ENCODE measurements at places on chromosomes 7 and 10.
A peak's percentile ranks its signal among the peaks of the same experiment; 100 is the strongest.

DNA sequence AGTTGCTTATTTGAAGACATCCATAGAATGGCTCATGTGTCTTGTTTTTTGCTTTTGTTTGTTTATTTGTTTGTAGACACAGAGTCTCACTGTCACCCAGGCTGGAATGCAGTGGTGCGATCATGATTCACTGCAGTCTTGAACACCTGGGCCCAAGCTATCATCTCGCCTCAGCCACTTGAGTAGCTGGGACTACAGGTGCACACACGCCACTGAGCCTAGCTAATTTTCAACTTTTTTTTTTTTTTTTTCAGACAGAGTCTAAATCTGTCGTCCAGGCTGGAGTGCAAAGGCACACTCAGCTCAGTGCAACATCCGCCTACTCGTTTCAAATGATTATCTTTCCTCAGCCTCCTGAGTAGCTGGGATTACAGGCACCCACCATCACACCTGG lies 83.3 kb upstream of the KLF6 start:
- no peak overlapping the region for H3K4me3 ChIP-seq
- no peak overlapping the region for H3K27ac ChIP-seq
- DNase-seq = no peak

- no peaks in the 10 kb centered on the region for H3K36me3 ChIP-seq
- no peak overlapping the region for H3K27ac ChIP-seq
- H3K4me3 ChIP-seq = no peak overlapping the region
- H3K4me1 ChIP-seq = no peaks in the 10 kb centered on the region
These were observed 172.2 kb upstream of the NEBL start for GRCh38 chr10:21069278-21069677.

- H3K4me3 ChIP-seq = no peak overlapping the region
- H3K4me1 ChIP-seq = peaks cover 6% of the 10 kb centered on the region
- no peak for DNase-seq
- H3K36me3 ChIP-seq = peaks cover 2% of the 10 kb centered on the region
- peak overlapping the region; percentile 35 for H3K27ac ChIP-seq
These were observed 8.8 kb downstream of the NXPH1 start for GRCh38 chr7:8442051-8442813.

- H3K27me3 ChIP-seq = peaks cover 41% of the 10 kb centered on the region
- no peak for DNase-seq
- H3K27ac ChIP-seq = no peak overlapping the region
- no peak overlapping the region for H3K4me3 ChIP-seq
- H3K4me1 ChIP-seq = no peaks in the 10 kb centered on the region
These were observed 56.2 kb upstream of the ABLIM1 start for GRCh38 chr10:114714281-114714741.

GRCh38 chr10:71092812-71093401 lies 119.5 kb upstream of the UNC5B start:
- peaks cover 24% of the 10 kb centered on the region for H3K27me3 ChIP-seq
- H3K4me1 ChIP-seq = peaks cover 7% of the 10 kb centered on the region
- DNase-seq = no peak
- no peak overlapping the region for H3K27ac ChIP-seq
- H3K4me3 ChIP-seq = no peak overlapping the region

GRCh38 chr7:71668572-71668971 lies 536.6 kb downstream of the GALNT17 start:
- H3K27ac ChIP-seq = no peak overlapping the region
- no peak overlapping the region for H3K4me3 ChIP-seq
- H3K27me3 ChIP-seq = no peaks in the 10 kb centered on the region
- DNase-seq = no peak

All from activated CD8-positive, alpha-beta memory T cell treated with anti-CD3 and anti-CD28 coated beads, Interleukin-2, amount 10 ng/mL, durations not matched to agents 7 days and 5 days (primary cell).